Left ventricle myocardium inferior (tissue), 1 donor: ENCODE measurements at places on chromosomes 2 and 18.

DNA sequence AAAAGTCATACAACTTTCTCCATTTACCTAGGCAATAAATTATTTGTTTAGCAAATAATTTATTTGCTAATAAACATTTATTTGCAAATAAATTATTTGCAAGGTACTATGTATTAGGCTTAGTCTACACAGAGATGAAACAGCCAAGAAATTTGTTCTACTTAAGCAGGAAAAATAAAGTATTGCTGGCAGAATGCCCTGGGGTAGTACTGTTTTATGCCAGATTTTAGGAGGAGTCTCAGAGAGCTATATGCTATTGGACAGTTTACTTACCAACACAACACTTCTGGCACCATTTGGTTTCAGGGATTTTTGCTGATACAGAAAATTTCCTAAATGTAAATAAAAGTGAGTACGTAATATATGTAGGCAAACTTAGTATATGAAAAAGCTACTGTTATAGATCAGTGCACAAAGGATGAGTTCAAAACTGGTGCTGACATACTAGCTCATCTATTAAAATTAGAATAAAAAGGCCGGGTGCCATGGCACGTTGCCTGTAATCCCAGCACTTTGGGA lies 23.2 kb upstream of the CDKL4 start:
- peaks cover 19% of the 10 kb centered on the region for H3K4me1 ChIP-seq
- H3K27me3 ChIP-seq = no peaks in the 10 kb centered on the region
- no peak overlapping the region for H3K4me3 ChIP-seq
- no peak for DNase-seq
- H3K27ac ChIP-seq = peak overlapping the region; percentile 43
- H3K36me3 ChIP-seq = peaks cover 61% of the 10 kb centered on the region

DNA sequence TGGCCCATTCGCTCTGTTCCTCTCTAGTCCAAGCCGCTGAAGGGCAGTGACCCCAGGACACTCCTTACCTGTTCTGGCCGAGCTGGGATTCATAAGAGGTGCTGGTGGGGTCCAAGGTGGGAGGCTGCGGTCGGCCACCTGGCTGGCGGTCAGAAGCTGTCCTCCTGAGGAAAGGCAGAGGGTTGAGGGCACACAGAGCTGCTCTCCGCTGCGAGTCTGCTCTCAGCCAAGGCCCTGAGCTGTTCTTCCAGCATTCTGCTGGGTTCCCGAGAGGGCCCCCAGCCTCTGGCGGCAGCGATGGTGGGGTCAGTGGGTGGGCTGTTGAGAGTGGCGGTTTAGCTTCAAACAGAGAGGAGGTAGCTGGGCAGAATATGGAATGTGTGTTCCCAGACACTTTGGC lies 3.8 kb downstream of the PCARE start:
- H3K36me3 ChIP-seq = no peaks in the 10 kb centered on the region
- H3K27ac ChIP-seq = no peak overlapping the region
- H3K4me1 ChIP-seq = peaks cover 26% of the 10 kb centered on the region
- no peak overlapping the region for H3K4me3 ChIP-seq
- peaks cover 6% of the 10 kb centered on the region for H3K27me3 ChIP-seq

DNA sequence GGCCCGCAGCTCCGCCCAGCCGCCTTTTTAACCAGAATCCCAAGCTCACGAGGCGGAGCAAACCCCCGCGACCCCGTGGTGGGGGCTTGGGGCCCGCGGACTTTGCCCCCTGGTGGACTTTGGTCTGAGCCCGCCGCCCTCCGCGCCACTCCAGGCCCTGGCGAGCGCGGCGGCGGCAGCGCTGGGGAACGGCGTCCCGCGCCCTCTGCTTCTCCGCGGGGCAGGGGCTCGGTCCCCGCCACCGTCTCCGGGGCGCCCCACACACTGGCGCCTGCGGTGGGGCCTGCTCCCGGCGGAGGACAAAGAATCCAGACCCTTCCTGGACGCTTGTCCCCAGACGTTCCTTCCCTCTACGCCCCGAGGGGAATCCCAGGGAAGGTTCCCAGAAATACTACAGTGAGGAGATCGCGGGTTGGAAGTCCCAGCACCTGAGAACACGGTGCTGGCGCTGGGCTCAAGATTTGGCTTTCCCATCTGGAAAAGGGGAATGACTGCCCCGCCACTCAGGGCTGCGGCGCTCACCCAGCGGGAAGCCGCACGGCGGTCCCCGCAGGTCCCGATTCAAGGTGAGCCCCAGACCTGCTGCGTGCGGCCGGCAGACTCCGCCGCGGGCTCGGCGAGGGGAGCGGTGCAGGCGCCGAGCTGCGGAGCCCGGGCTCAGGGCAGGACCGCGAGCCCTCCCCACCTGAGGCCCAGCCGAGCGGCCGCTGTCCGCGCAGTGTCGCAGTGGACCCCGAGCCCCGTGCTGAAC lies at the start of gene HAAO:
Gene HAAO (minus strand): TSS at position 1 of the 751 bp plus-strand sequence. CDS start 47 bp downstream, outside the sequence.
- DNase-seq = peak; percentile 68
- H3K36me3 ChIP-seq = no peaks in the 10 kb centered on the region

GRCh38 chr18:40011201-40011600 lies 1943.8 kb upstream of the PIK3C3 start:
- no peaks in the 10 kb centered on the region for H3K4me1 ChIP-seq
- no peak overlapping the region for H3K4me3 ChIP-seq
- DNase-seq = no peak
- H3K36me3 ChIP-seq = no peaks in the 10 kb centered on the region
- no peak overlapping the region for H3K27ac ChIP-seq

DNA sequence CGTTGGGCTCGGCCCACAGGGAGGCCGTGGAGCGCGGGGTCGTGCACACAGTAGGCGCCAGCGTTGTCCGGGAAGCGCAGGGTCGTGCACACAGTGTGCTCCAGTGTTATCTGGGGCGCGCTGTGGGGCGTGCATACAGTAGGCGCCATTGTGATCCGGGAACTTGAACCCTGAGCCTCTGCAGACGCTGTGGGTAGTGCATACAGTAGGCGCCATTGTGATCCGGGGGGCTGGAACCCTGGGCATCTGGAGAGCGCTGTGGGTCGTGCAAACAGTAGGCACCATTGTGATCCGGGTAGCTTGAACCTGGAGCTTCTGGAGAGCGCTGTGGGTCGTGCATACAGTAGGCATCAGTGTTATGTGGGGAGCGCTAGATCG lies 793 bp downstream of the ZNF236 start:
- H3K36me3 ChIP-seq = no peaks in the 10 kb centered on the region
- H3K27ac ChIP-seq = peak overlapping the region; percentile 99
- peaks cover 52% of the 10 kb centered on the region for H3K4me1 ChIP-seq
- H3K27me3 ChIP-seq = no peaks in the 10 kb centered on the region
- DNase-seq = no peak

DNA sequence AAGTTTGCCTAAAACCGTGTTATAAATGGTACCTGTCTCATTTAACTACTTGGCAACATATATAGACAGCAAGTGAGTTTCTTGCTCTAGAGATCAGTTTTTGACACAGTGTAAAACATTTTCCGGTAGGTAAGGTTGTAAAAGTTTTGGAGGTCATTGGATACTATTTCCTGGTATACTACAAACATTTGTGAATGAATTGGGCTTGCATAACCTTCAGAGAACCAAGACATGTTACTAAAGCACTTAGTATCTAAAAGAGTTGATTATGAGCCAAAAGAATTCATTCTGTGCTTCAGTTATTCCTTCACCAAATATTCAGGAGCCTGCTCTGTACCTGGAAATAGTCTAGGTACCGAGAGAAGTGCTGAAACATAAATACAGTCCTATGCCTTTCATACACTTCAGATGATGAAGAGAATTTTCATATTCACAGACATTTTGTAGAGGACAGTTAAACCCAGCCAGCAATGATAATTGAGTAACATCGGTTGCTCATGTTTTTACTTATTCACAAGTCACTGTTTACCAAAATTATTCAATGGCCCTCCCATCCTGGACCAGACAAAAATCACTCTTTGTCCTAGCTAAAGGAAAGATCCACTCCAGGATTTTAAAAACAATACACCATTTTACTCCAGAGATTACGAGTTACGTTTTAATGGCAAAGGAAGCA lies 319.4 kb upstream of the RBMS1 start:
- peak overlapping the region; percentile 14 for H3K27ac ChIP-seq
- H3K4me1 ChIP-seq = no peaks in the 10 kb centered on the region
- H3K27me3 ChIP-seq = no peaks in the 10 kb centered on the region

DNA sequence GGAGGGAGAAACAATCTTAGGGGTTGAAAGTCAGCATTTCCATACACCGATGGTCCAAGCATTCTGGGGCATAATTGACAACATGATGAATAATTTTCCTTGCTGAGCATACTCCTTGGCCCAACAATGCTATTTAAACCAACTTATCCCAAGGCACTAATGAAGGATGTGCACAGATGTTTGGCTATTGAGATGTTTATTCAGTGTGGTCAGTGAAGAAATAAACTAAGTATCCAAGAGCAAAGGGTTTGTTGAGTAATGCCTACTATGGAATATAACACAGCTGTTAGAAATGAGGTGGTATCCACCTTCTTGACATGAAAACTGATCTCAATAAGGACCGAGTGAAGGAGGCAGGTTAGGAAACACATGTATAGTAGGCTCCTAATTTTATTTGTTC lies 53.9 kb upstream of the RAB6D start:
- no peaks in the 10 kb centered on the region for H3K4me1 ChIP-seq
- DNase-seq = no peak
- H3K4me3 ChIP-seq = no peak overlapping the region
- no peaks in the 10 kb centered on the region for H3K36me3 ChIP-seq

DNA sequence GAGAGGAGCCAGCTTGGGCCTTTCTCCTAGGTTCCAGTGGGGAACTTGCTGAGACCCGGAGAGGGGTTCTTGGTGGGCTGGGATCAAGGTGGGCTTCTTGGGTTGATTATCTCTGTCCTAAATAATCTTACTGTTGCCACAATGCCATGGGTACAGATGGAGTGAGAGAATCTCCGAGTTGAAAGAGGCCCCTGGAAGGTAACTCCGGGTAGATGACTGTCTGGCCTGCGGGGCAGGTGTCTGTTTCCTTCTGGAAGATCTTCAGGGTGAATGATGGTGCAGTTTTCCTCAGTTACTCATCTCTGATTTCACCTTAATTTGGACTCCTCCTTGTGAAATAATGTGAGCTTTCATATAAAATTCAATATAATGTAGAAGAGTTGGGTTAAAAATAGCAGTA lies 159.4 kb downstream of the ACTR3 start:
- no peaks in the 10 kb centered on the region for H3K4me1 ChIP-seq
- no peaks in the 10 kb centered on the region for H3K36me3 ChIP-seq
- peaks cover 16% of the 10 kb centered on the region for H3K27me3 ChIP-seq
- H3K27ac ChIP-seq = no peak overlapping the region
- H3K4me3 ChIP-seq = no peak overlapping the region

GRCh38 chr2:25692737-25693445 lies 19.5 kb upstream of the DTNB start:
- H3K4me1 ChIP-seq = no peaks in the 10 kb centered on the region
- DNase-seq = no peak
- H3K27ac ChIP-seq = peak overlapping the region; percentile 64
- H3K4me3 ChIP-seq = no peak overlapping the region
- peaks cover 6% of the 10 kb centered on the region for H3K27me3 ChIP-seq
